ENCODE measurements at places on chromosomes 4 and X. TPM values are rescaled to one million over a fixed set of nuclear protein-coding genes. Genes with fewer than 3 reads are reported as not detected.

Gene MAGEB3
- not detected for total RNA-seq

Gene UBA6
- total RNA-seq = 222 TPM

Gene CHRDL1
- total RNA-seq = not detected

Gene NDST3
- total RNA-seq = 0.29 TPM

Gene NLGN4X
- total RNA-seq = not detected

Gene SEPTIN6
- 22.2 TPM for total RNA-seq

Gene KLB
- not detected for total RNA-seq

Gene SGMS2
- 91.5 TPM for total RNA-seq

Gene SMC1A
- 20.3 TPM for total RNA-seq

Gene ASMTL
- total RNA-seq = 23.6 TPM

Gene CABS1
- total RNA-seq = not detected

Gene MAGED4B
- 12.4 TPM for total RNA-seq

Gene KCTD8
- 2.8 TPM for total RNA-seq

Gene DSPP
- not detected for total RNA-seq

Gene RNF128
- not detected for total RNA-seq

Gene TCP11X2
- total RNA-seq = not detected

Gene GPAT3
- total RNA-seq = 6.7 TPM

Gene NPY2R
- total RNA-seq = not detected

Gene ATP1B4
- total RNA-seq = not detected

Gene MAOA
- total RNA-seq = 65.0 TPM

Gene ADH1A
- not detected for total RNA-seq

Gene SSX4
- total RNA-seq = not detected

Gene CXorf65
- not detected for total RNA-seq

Gene ODAPH
- not detected for total RNA-seq

Gene BEX1
- not detected for total RNA-seq

Gene BTK
- not detected for total RNA-seq

Gene FAM9B
- not detected for total RNA-seq

Gene SLITRK2
- not detected for total RNA-seq

Gene PDCL2
- total RNA-seq = not detected

Gene ADH6
- not detected for total RNA-seq

Gene TMEM154
- 5.6 TPM for total RNA-seq

Gene MAGEA10
- total RNA-seq = not detected

Gene MAGEB17
- total RNA-seq = not detected

Gene ADRA2C
- 0.29 TPM for total RNA-seq

Gene FMR1NB
- not detected for total RNA-seq

Gene JADE3
- 12.4 TPM for total RNA-seq

Gene RTL9
- total RNA-seq = not detected
